Central memory CD4-positive, alpha-beta T cell (primary cell): ENCODE measurements at places on chromosomes 1 and 21.

GRCh38 chr1:30521261-30521865 lies 202.0 kb downstream of the MATN1 start:
- no peak for DNase-seq

DNA sequence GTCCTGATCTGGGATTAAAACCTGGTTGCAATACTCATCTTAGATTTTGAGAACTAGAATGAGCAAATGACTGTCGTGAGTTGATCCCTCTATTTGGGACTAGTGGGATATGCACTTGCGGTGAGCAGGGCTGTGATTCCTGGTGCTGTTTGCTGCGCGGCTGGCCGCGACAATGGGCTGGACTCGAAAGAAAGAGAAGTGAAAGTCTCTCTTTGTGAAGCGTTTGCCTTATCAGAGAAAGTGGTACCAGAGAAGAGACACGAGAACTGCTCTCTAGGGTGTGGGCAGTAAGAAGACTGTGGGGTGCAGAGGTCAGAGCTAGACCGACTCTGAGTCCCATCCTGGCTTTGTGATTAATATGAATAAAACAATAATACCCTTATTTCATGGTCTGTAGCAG lies 8.6 kb downstream of the ST6GALNAC3 start:
- no peak for DNase-seq

GRCh38 chr1:62384276-62385005 lies 52.4 kb upstream of the USP1 start:
- no peak for DNase-seq

- no peak for DNase-seq
Observed at GRCh38 chr1:107139833-107140702, 771 bp upstream of the NTNG1 start.

DNA sequence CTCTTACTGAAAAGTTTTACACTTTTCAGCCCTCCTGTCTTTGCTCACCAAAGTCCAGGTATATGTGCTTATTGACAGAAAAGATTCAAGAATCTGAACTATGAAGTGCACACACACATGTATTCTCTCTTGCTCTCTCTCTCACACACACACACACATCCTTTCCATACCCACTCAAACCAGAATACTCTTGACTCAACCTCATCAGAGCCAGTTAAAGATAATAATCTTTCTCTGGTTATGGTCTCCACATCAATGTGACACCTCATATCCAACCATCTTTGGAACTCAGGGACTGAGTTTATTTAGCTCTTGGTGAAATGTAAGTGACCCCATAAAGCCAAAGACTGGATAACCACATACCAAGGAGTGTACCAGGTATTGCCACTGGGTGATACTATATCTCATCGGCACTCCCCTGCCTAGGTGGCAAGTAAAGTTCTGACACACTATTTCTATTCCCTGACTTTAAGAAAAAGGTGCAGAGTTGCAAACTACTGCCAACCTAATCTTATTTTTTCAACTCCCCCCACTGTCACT lies 24.9 kb upstream of the RGS8 start:
- no peak for DNase-seq

DNA sequence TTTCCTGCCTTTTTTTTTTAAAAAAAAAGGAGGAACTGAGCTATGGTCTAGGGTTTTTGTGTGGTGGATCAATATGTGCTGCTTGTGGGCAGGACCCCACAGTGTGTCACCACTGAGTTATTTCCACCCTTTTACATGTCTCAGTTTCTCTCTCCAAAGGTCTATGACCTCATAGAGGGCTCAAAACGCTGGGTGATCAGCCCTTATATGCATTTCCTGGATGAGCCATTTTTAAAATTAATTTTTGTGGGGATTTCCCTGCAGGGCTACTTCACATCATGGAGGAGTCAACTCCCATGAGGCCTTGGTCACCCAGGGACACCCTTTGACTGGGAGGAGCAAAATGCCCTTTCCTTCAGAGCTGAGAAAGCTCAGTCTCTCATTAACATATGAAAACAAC lies 20.7 kb upstream of the HAO2 start:
- DNase-seq, result no peak

- no peak for DNase-seq
Observed at GRCh38 chr1:107467286-107467685, 326.4 kb downstream of the NTNG1 start.
